Pulmonary artery endothelial cell (primary cell): ENCODE measurements at places on chromosomes 12 and 14. TPM values are rescaled to one million over a fixed set of nuclear protein-coding genes. Genes with fewer than 3 reads are reported as not detected.

- DNase-seq: no peak
Measured at GRCh38 chr12:16984484-16984883, 378.5 kb upstream of the LMO3 start.

- DNase-seq: no peak
Measured at GRCh38 chr12:97939156-97939555, 476.6 kb downstream of the RMST start.

DNA sequence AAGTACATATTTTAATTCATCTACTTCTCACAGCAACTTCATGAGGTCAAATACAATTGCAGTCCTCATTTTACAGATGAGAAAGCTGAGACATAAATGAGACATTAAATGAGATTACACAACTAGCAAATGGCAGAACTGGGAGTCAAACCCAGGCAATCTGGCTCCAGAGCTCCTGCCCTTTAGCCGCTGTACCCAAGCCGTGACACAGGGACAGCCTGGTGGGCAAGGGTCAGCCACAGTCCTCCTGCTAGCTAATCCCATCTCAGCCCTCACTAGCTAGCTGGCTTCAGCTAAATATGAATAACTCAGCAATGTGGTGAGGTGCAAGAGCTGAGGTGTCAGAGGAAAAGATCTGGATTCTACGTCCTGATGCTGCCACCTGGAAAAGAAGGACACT lies 54.8 kb downstream of the NINJ2 start:
- no peak for DNase-seq

DNA sequence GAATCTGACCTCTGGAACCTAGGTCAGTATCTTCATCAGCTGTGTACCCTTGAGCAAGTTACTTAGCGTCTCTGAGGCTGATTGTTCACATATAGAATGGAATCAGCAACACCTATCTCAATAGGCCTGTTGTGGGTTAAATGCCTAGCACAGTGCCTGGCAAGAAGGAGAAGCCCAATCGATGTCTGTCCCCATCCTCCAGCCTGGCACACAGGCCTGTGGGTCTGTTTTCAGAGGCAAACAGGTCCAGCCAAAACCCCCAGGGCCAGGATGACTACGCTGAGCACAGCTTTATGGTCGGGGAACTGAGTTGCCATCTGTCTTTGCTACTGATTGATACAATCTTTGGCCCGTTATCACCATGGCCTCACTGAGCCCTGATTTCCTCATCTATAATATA lies 89.2 kb downstream of the NUAK1 start:
- no peak for DNase-seq

DNA sequence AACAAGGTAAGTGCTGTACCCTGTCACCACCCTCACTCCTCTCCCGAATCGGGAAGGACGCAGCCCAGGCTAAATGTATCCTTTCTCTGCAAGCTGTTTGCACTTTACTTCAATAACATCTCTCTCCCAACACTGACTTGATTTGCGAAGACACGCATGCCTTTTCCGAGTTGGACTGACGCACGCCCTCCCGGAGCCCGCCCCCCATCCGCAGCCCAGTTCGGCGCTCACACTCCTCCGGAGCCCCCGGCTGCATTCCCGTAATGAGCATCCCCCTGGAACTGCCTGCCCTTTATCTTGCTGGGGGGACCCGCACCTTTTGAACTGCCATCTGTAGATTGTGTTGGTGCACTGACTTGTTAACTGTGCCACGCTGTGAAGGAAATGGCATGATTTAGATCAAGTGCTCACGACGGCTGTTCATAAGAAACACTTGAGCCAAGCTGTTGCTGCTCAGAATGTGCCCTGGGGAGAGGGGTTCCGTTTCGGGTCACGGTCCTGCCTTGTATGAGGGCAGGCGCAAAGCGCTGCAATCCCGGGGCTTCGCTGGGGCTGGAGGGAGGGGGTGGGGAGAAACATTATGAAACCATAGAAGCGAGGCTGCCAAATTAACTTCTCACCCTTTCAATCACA lies 176.6 kb upstream of the CDKN3 start:
- no peak for DNase-seq

GRCh38 chr14:37062191-37062803 lies 110.1 kb downstream of the SLC25A21 start:
- DNase-seq: no peak

GRCh38 chr12:49352351-49352750 lies 5.7 kb downstream of the DNAJC22 start:
- DNase-seq: no peak

- DNase-seq: no peak
Measured at GRCh38 chr12:62714181-62714773, 220.7 kb downstream of the PPM1H start.

DNA sequence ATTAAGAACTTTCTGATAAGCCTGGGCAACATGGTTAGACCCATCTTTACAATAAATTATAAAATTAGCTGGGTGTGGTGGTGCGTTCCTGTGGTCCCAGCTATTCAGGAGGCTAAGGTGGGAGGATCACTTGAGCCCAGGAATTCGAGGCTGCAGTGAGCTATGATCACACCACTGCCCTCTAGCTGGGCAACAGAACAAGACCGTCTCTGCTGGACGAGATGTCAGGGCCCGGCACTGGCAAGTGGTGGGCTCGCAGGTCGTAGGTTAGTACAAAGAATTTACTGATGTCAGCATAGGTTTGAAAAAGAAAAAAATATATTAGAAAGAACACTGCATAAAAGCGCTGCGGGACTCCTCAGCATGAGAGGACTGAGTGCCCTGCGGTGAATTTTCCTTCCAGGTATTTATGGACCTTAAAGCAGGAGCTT lies 15.7 kb upstream of the VSIG10 start:
- DNase-seq: no peak

- no peak for DNase-seq
Measured at GRCh38 chr12:6311822-6312528, 1.5 kb downstream of the PLEKHG6 start.

LGMN gene
- total RNA-seq: 59.6 and 74.0 TPM in 2 replicates

SGPP1 gene
- total RNA-seq: 13.7 and 14.7 TPM in 2 replicates

PZP gene
- total RNA-seq: 0.14 and 0.40 TPM in 2 replicates

AQP2 gene
- total RNA-seq: not detected in 2 replicates
